Heart right ventricle (tissue), 16 donors: ENCODE measurements at places on chromosomes 3 and 15. TPM values are rescaled to one million over a fixed set of nuclear protein-coding genes. Genes with fewer than 3 reads are reported as not detected.

ZNF860 gene
- not detected for total RNA-seq

- H3K27ac ChIP-seq: no peak overlapping the region
- H3K4me1 ChIP-seq: peaks cover 8% of the 10 kb centered on the region
- no peaks in the 10 kb centered on the region for H3K27me3 ChIP-seq
- H3K4me3 ChIP-seq: no peak overlapping the region
These were observed 27.2 kb upstream of the UBE2Q2 start for GRCh38 chr15:75815811-75816719.

CELSR3 gene
- total RNA-seq: 0.13 TPM

GRCh38 chr3:177894081-177894728 lies 642.0 kb upstream of the KCNMB2 start:
- H3K4me1 ChIP-seq: no peaks in the 10 kb centered on the region
- DNase-seq: no peak
- H3K27ac ChIP-seq: no peak overlapping the region
- no peaks in the 10 kb centered on the region for H3K27me3 ChIP-seq

DNA sequence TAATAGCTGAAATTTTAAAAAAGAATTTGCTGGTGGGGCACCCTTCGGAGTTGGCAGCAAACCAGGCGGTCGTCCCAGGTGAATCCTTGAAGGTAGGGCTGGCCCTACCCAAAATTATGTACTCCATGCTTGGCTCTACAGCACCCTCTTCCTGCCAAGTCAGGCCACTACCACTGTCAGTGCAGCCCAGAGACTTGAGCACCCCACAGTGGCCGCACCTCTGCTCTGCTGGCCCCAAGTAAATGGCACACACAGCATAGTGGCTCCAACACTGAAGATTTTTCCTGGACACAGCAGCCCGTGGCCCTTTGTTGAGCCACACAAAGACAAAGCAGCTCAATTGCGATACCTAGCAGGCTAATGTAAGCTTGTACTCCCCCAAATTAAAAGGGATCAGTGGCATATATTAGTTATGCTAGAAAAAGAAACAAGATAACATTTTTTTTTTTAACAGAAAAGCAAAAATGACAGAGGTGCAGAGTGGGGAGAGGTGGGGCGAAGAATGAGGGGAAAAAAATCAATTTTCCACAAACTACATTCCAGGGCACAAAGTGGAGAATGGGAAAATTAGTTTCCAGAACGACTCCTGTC lies 250.5 kb downstream of the UACA start:
- no peak overlapping the region for H3K4me3 ChIP-seq
- no peaks in the 10 kb centered on the region for H3K27me3 ChIP-seq
- H3K36me3 ChIP-seq: no peaks in the 10 kb centered on the region
- no peak for DNase-seq
- H3K4me1 ChIP-seq: no peaks in the 10 kb centered on the region
- no peak overlapping the region for H3K27ac ChIP-seq

DNA sequence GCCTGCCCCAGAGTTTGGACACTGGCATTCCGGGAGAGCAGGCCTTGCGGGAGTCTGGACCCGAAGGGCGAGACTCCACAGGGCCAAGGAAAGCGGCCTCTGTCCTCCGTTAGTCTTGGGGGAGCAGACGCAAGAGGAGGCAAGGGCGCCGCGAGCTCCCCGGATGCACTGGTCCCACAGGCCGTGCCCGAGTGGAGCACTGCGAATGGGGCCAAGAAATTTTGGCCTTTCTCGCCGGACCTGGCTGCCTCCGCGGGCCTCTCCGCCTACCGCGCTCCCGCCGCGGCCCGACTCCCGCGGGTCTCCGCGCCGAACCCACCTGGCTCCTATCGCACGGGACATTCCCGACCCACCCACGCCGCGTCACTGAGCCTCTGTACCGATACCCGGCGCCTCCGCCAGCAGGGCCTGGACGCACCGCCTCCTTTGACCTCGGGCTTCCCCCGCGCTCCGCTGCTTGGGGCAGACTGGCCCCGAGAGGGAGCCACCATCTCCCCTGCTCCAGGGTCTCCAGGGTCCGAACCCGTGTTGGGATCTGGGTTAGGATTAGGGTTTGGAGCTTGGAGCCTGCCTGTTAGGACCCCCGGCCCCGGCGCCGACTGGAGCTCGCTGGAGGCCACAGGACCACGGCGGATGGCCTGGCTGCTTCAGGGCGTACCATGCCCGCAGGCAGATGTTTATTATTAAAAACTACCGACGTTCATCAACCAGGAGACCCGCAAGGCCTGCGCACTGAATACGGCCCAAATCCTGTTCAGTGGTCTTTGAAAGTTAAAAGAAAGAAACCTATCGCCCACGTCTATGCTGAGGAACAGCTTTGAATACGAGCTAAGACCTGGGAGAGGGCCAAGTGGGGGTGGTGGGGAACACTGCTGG lies 11.7 kb downstream of the SHOX2 start:
- peaks cover 11% of the 10 kb centered on the region for H3K4me1 ChIP-seq
- no peak overlapping the region for H3K4me3 ChIP-seq
- no peak for DNase-seq
- no peaks in the 10 kb centered on the region for H3K36me3 ChIP-seq

LDHAL6B gene
- total RNA-seq: not detected

CRABP1 gene
- total RNA-seq: not detected
